Stimulated activated CD8-positive, alpha-beta memory T cell treated with anti-CD3 and anti-CD28 coated beads, Interleukin-4, amount 100 ng/mL, for 1 hour (primary cell): ENCODE measurements at places on chromosomes 12 and 14.

- no peak for DNase-seq
Observed at GRCh38 chr12:92529944-92530343, 172.8 kb upstream of the PLEKHG7 start.

DNA sequence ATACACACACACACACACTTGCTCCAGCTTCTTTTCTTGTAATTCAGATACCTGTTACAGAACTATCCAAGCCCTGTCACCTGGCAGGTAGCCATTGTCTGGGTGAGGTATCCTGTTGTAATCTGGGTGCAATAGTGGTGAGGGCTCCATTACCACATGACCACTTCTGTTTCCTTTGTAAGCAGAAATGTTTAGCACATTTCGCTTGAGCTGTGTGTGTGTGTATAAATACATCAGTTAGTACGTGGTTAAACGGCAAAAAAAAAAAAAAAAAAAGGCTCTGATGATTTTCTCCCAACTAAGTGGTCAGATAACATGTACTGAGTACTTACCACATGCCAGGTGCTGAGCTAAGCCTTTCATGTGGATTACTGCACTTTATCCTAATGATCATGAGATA lies 129.3 kb upstream of the SSTR1 start:
- peak; percentile 8 for DNase-seq

DNA sequence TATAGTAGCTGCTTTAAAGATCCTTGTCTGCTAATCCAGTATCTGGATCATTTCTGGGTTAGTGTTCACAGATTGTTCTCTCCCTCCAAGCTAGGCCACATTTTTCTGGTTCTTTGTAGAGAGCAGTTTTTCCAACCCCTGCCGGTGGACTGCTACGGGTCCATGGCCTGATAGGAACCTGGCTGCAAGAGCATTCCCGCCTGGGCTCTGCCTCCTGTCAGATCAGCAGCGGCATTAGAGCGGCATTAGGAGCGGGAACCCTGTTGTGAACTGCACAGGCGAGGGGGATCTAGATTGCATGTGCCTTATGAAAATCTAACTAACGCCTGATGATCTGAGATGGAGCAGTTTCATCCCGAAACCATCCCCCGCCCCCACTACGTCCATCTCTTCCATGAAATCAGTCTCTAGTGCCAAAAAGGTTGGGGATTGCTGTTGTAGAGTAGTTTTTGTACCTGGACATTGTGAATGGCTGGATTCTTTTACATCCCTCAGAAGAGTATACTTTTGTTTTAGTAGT lies 50.4 kb downstream of the MYRFL start:
- DNase-seq, result no peak

GRCh38 chr12:117149431-117149830 lies 40.8 kb downstream of the FBXO21 start:
- DNase-seq, result no peak

- DNase-seq, result no peak
Observed at GRCh38 chr12:100995201-100995600, 200.6 kb downstream of the ANO4 start.
